Colonic mucosa (tissue), 4 donors: ENCODE measurements at places on chromosomes 16 and 17.

GRCh38 chr17:80947200-80947940, 44.3 kb upstream of the CHMP6 start:
- no peak for DNase-seq

- DNase-seq = no peak
Observed at GRCh38 chr17:12485361-12485906, 180.3 kb upstream of the MYOCD start.

- DNase-seq = no peak
Observed at GRCh38 chr16:20308266-20308665, 19.0 kb downstream of the GP2 start.

GRCh38 chr17:82683534-82683933, 15.0 kb downstream of the RAB40B start:
- DNase-seq = no peak

DNA sequence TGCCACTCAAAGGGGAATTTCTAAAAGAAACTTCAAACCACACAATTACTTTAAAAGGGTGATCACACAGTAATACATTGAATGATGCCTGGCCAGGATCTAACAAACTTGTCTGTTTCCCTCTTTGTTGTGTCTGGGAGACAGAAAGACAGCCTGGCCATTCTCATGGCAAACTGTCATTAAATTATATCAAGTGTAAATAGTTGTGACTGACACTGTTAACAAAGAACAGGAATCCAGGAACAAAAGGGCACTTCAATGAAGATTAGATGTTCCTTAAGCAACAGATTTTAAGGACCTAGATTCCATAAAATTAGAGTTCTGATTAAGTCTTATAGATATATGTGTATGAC, 383.6 kb downstream of the KCNJ2 start:
- no peak for DNase-seq

DNA sequence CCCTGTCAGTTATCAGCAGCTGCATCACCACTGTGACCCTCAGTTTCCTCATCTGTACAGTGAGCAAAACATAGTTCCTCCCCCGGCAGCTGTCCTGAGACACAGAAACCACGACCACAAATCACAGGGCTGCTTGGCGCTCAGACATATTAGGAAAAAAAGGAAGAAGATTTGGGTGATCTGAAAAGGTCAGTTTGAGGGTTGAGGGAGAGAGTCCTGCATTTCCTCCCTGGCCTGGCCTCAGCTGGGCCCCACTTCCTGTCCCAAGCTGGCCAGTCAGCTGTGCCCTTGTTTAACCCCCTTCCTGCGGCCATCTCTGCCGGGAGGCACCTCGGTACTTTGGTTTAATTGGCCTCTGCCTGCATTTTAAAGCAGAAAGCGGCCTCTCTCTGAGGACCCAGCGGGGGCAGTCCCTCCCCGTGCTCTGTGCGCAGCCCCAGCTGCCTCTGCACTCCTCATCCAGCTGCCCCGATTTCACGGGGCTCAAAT, 24.0 kb upstream of the CIBAR2 start:
- DNase-seq = no peak

DNA sequence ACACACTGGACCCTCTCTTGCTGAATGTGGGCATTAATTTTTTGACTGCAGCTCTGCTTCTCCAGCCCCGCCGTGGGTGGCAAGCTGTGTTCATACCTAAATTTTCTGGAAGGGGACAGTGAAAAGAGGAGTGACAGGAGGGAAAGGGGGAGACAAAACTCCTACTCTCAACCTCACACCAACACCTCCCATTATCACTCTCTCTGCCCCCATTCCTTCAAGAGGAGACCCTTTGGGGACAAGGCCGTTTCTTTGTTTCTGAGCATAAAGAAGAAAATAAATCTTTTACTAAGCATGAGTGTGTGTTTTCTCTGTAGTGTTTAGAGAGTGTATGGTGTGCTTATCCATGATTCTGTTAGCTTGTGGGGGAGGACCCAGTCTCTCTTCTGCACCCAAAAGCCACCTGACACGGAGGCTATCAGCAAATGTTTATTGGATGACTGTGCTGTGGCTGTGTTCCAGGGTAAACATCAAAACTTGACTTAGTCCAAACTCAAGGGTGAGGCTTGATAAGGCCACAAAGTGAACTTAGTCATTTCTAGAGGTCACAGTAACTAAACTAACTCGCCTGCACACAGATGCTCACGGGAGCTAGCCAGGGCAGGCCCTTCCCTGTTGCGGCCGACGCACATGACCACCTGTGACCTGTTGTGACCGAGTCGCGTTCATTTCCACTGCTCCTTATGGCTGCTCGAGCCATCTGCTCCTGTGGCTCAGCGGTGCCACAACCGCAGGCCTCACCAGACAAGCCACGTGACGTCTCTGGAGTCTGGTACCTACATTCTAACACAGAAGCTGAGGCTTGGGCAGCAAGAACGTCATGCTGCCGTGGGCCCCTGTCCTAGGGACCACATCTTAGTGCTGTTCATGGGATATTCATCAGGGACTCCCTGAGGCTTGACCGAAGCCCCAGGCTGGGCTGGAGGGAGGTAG, 9.8 kb upstream of the MED11 start:
- peak; percentile 84 for DNase-seq

- no peak for DNase-seq
Observed at GRCh38 chr16:86634292-86634691, 55.9 kb downstream of the FOXL1 start.

DNA sequence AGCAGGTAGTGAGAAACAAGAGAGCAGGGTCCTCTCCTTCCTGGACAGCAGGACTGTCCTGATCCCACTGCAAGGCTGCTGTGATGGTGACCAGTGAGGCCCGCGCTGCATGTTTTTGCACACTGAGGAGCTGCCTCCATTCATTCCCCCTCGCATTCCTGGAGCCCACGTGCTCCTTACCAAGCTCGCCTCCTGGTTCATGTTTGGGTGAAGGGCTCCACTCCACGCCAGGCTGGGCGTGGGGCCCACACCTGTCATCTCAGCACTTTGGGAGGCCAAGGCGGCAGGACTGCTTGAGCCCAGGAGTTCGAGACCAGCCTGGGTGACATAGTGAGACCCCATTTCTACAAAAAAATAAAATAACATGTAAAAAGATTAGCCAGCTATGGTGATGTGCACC, 15.4 kb upstream of the FASN start:
- no peak for DNase-seq
